ENCODE measurements at places on chromosomes 1 and 21.

- DNase-seq: no peak
These were observed 2.3 kb downstream of the FAAP20 start for GRCh38 chr1:2192031-2192995.

DNA sequence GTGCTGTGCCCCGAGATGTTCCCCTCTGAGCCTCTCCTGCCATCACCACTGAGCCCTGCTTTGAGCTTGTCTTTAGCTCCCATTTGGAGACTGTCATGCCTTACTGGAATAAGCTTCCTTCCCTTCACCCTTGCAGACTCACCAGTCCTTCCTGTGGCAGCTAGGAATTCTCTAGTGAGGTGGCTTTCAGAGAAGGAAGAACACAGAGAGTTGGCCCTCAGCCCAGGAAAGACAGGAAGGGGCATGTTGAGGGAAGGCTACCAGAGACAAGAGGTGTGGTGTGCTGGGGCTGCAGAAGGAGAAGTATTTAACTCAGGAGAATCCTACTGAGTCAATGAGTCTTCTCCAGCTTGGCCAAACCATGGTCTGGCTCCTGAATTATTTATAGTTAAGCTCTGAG, 76.3 kb downstream of the UCK2 start:
- DNase-seq: peak; percentile 52

DNA sequence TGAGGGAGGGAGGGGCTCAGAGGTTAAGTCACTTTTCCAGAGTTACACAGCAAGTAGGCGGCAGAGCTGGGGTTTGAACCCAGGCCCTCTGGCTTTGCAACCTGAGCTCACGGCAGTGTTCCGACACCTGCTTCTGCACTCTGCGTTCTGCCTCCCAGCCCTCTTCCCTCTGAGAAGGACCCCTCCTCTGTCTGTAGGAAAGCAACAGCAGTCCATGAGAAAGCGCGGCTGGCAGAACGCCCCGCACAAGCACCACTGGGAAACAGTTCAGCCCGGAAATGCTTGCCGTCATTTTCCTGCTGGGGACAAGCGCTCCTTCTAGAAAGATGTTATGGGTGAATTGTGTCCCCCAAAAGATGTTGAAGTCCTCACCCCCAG, 241.1 kb downstream of the NPHP4 start:
- no peak for DNase-seq

GRCh38 chr1:48261881-48262400, 39.4 kb downstream of the SLC5A9 start:
- DNase-seq: no peak

- no peak for DNase-seq
These were observed 45.5 kb upstream of the RASAL2 start for GRCh38 chr1:178048426-178048825.

DNA sequence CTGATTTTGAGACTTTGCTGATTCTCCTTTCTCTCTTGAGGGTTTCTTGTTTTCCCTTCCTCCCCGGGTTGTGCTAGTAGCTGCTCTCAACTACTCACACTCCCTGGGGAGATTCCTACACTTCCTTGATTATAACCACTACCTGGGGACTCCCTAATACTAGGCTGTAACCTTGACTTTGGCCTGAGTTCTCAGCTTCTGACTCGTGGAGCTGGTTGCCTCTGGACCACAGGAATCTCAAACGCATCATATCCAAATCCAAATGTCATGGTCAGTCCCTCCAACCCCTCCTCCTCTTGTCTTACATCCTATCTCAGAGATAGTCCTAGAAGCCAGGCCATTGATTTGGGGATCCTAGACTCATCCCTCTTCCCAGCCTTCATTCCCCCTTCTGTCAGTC, 12.0 kb downstream of the MOV10 start:
- DNase-seq: no peak

DNA sequence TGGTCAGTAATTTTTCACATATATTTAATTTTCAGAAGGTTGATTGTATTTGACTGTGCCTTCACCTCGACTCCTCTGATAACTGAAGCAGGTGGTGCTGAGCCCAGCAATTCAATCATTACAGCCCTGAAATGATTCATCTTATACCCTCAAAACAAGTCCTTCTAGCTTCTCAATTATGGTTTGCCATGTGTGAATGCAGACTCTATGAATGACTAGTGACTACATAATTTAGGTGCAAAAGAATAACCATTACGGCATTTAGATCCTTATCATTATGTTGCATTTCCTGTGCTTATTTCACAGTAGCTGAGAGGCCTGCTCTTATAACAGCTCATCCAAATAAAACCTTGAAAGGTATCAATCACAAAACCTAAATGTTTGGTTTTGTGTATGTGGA, 54.0 kb upstream of the COL11A1 start:
- DNase-seq: no peak

GRCh38 chr1:84271441-84272151, 29.9 kb upstream of the SAMD13 start:
- DNase-seq: peak; percentile 28

DNA sequence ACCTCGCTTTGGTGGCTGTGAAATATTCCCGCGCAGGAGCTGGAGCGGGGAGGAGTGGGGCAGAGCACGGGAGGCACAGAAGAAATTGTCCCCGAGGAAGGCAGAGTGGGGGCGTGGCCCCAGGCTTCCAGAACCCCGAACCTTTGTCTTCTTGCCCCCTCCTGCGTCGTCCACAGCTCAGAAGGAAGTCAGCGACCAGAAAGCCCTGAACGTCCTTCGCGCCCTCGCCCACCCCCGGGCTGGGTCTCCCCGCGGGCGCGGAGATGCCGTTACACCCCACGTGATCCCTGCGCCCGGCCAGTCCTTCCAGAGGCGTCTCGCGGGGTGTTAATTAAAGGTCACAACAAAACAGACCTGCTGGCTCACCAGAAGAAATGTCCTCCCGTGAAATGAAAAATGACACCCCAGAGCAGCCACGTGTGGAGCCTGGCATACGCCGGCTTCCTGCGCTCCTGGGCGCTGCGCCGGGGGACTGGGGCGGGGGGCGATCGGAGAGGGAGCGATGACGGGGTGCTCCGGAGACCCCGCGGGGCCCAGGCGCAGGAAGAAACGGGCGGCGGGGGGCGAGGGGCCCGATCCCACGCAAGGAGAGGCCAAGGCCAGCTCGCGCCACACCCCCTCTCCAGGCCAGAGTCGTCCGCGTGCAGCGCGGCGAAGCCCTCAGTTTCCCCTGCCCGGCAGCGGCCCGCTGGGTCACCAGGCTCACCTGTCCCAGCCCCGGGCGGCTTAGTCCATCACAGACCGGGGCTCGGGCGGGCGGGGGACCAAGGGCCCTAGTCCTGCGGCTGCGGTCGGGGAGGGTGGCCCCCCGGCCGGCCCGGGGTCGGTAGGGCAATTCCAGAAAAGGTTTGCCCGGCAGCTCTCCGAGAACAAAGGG, 995 bp upstream of the KIF26B start:
- peak; percentile 40 for DNase-seq

DNA sequence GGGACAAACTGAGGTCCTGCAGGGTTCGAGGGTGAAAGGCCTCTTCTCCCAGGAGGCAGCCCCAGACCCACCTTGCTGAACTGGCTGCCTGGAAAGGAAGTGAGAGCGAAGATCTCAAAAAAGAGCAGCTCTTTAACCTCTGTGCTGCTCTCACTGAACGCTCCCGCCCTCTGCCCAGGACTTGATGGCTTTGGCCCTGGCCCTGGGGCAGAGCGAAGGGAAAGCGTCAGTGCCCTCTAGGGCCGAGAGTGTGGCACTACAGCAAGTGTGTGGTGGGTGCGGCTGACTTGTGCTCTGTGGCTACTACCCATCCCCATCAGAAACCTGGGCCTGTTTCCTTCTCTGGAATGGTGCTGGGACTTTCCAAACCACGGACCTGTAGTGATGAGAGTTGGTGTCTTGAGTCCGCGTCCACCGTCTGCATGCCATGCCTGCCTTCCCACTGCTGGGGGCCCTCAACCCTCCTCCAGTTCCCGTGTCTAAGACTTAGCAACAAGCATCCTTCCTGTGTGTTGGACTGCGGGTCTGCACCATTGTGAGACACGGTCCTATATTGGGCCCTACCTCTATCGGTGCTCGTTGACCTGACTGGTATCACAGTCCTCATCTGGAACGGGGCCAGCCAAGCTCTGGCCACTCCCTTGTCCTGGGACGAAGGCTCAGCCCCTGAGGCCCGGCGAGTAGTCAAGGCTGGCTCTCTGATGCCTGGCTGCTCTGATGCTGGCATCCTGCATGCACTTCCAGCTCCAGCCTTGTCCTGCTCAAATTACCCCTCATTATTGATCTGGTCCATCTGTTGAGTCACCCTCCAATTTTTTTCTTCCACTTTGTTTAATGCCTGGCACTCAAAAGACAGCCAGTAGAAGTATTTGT, 180.3 kb downstream of the DISC1 start:
- no peak for DNase-seq

- DNase-seq: no peak
These were observed 100.3 kb downstream of the CACNA1E start for GRCh38 chr1:181583598-181583997.

- DNase-seq: peak; percentile 82
These were observed 45.1 kb downstream of the SLC2A1 start for GRCh38 chr1:42913426-42914091.

DNA sequence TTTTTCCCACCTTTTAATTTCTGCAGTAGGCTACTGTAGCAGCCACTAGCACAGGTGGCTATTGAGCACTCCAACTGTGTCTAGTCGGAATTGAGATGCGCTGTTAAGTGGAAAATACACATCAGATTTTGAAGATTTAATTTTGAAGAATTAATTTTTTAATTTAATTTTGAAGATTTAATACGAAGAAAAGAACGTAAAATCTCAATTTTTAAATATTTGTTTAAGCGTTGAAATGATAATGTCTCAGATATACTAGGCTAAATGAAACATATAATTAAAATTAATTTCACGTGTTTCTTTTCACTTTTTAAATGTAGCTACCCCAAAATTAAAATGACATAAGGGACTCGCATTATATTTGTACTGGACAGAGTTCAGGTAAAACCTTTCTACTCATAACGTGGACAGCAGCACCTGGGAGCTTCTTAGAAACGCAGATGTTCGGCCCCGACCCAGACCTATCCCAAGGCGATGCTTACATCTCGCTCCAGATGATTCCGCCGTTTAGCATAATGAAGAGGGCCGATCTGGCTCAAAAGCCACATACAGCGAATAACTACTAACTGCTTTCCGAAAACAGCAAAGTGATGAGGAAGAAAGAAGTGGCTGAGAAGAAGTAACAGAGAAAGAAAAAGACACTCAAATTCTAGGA, 717 bp downstream of the CRYZL1 start:
- DNase-seq: peak; percentile 15

GRCh38 chr1:7335224-7335879, 435.7 kb upstream of the VAMP3 start:
- no peak for DNase-seq

DNA sequence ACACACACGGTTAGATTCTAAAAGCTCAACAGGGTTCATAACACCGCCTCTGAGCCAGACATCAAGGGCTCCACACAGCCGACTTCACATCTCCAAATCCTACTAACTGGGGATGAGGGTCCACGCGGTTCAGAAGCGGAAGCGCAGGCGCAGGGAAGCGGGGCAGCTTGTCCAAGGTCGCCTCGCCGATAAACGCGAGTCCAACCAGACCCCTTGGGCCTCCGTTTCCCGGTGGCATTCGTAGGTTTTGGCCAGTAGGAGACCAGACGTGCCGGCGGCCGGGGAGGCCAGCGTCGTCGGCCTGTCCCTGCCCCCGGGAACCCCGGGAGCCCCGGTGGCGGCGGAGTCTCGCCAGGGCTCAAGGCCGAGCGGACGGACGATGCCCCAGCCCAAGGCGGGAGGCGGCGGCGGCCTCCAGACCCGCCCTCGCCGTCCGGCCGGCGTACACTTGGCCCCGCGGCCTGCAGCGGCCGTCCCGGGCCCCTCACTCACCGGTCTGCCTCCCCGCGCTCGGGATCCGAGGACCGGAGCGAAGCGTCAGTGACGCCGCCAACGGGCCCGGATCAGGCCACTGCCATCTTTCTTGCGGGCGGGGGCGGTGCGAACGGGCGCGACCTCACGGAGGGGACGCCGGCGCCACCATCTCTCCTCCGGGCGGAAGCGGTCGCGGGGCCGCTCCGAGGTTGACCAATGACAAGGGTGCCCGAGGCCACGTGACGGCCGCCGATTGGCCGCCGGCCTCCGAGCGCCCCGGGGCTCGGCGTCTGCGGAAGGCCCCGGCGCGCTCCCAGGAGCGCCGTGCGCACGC, at the start of gene SDF4:
SDF4 (minus strand) TSS at position 602 of the 808 bp plus-strand sequence. CDS start 3,229 bp downstream, outside the sequence.
- peak; percentile 100 for DNase-seq

DNA sequence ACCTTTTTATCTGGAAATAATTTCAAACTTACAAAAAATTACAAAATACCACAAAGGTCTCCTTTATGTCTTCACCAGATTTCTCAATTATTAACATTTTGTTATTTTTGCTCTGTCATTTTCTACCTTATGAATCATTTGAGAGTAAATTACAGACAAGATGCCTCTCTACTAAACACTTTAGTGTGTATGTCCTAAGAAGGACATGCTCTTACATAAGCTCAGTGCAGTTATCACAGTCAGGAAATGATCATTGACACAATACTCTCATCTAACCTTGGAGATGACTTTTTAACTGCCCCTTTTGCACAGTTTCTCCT, 378.9 kb upstream of the RUNX1 start:
- peak; percentile 23 for DNase-seq

DNA sequence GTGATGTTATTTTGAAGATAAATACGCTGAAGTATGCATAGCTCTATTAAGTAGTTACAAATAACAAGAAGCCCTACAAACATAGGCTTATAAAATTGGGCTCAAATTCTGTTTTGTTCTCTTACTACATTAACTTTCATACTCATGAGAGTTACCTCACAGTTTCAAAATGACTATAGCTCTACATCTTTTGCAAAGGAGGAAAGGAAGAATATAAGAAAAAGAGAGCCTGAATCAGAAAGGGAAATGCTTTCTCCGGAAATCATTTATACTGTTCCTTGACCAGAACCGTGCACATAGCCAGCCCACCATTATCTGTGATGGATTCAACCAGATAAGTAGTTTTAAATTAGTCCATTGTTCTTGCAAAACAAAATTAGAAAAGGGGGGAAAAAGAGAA, 1252.1 kb downstream of the NCAM2 start:
- DNase-seq: no peak
